NCI-H2081 treated with DMSO at 0.1 percent for 48 hours (cell line): ENCODE measurements at places on chromosomes 13 and 19.

GRCh38 chr19:51786646-51787494, 8.1 kb upstream of the FPR3 start:
- DNase-seq: no peak

DNA sequence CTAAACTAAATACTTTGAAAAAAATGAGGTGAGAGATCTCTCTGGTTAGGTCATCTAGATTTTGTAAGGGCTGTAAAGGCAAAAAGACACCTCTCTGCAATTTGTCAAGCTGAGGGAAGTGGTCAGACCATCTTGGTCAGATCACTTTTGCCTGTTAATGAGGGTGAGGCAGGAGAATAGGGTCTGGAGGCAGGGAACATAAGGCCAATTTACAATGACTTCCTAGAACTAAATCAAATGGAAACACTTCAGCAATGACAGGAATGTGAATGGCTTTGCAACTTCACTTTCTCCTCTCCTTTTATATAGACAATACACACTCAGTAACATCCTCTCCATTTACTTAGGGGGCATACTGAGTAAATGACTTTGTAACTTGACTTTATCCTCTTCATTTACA, 1653.4 kb downstream of the SLITRK5 start:
- no peak for DNase-seq

- DNase-seq: no peak
Measured at GRCh38 chr19:17993076-17993813, 14.7 kb upstream of the ARRDC2 start.

DNA sequence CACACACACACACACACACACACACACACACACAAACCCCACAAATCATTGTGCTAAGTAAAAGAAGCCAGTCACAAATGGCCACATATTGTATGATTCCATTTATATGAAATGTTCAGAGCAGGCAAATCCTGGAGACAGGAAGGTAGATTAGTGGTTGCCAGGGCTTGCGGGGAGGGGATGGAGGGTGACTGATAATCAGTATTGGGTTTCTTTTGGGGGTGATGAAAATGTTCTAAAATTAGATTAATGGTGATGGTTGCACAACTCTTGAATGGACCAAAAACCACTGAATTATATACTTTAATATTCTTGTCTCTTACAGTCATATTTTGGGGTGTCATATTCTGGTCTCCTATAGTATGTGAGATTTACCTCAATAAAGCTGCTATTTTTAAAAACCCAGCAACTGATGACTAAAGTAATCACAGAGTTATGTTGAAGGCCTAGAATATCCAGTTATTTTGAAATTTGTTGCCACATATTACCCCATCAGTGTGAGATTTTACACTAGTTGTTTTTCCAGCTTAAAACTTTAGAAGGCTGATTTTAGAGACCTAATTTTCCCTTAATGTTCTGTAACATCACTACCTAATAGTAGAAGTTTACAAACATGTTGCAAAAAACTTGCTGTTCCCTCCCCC, 20.3 kb downstream of the FLT1 start:
- DNase-seq: no peak

DNA sequence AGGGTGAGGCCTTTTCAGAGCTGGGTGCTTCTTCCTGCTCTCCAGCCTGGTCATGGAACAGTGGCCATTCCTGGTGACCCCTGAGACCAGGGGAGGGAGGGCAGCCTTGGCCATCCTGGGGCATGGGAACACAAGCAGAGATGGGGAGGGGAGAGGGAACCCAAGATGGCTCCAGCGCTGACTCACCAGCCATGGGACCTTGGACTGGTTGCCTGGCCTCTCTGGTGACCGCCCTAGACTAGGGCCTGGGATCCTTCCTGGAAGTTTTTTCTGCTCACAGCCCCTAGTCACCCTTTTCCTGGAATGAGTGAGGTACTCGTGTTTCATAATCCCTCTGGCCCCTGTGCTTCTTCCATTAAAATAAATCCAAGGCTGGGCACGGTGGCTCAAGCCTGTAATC, 3.3 kb upstream of the OPA3 start:
- DNase-seq: no peak

DNA sequence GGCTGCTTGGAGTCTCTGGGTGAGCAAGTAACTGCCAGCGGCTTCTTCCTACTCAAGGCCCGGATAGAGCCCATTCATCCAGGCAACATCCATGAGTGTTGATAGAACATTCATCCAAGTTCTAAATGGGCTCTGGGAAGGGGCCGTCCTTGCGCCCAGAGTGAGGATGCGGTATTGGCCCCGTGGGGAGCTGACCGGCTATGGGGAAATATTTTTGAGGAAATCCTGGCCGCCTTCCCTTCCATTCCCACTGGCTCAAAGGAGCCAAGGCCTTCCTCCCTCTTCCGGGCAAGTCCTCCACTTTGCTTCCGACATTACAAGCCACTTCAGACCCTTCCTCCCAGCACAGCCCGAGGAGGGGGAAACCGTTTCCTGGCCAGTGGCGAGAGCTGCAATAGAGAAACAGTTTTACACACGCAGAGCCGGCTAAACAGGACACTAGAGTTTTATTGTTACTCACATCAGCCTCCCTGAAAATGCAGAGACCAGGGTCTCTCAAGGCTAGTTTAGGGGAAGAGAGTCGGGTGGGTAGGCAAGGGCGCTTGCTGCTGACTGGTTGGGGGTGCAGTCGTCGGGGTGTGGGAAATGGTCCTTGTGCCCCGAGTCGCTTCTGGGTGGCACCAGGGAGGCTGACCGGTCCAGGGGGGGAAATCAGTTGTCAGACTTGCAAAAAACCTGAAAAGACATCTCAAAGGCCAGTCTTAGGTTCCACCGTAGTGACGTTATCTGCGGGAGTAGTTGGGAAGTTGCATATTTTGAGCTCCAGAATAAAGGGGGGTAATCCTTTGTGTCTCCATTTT, 37.5 kb downstream of the C13orf46 start:
- no peak for DNase-seq

DNA sequence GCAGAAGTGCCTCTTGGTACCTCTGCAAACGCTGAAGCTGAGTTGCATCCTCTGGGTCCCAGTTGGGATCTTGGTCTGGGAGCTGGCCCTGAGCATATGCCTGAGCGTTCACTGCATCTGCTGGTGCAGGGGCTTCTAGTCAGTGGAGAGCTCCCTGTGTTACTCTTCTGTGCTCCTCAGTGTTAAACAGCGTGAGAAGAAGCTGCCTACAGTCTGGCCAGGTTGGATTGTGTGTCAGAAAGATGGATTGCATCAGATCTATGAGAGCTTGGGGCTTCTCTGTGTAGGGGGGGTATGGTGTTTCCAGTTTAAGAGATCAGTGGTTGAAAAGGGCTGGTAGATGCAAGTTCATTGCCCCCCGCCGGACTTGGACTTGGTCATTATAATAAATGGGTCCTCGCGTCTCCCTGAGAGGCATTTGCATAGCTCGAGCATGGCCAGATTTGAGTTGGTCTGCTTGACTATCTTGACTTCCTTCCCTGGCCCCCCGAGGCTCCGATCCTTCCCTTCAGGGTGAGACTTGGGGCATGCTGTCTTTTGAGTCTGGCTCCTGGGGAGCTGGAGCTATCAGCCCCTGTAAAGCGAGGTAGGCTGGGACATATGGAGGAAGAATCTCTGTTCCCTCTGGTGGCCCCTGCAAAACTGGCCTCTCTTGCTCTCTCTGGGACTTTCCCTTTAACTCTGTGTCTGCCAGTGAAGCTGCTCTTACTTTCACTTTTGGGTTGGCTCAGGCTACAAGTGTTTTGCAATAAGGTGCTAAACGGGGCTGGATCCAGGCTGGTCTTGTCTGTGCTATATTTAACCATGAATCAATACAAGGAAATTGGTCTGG, 52.9 kb downstream of the OR10H4 start:
- DNase-seq: no peak

DNA sequence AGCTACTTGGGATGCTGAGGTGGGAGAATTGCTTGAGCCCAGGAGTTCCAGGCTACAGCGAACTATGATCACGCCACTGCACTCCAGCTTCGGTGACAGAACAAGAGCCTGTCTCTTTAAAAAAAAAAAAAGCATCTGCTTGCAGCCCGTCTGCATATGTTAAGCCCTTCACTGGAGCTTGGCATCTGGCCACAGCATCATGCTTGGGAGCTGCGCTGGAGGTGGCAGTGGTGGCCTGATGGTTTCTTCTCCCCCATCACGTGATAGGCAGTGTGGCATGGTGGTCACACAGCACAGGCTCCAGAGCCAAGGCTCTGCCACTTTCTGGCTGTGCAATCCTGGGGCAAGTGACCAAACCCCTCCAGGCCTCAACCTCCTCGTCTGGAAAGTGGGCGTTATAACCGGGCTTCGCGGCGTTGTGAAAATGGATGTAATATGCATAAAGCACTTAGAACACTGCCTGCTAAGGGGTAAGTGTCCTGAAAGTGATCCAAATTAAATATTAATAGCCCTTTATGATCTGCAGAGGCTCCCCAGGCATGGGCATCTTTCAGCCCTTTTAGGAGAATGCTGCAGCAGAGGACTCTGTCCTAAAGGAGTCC, 24.4 kb downstream of the MARK4 start:
- DNase-seq: no peak

GRCh38 chr19:27765912-27766725, 1446.8 kb downstream of the UQCRFS1 start:
- no peak for DNase-seq

DNA sequence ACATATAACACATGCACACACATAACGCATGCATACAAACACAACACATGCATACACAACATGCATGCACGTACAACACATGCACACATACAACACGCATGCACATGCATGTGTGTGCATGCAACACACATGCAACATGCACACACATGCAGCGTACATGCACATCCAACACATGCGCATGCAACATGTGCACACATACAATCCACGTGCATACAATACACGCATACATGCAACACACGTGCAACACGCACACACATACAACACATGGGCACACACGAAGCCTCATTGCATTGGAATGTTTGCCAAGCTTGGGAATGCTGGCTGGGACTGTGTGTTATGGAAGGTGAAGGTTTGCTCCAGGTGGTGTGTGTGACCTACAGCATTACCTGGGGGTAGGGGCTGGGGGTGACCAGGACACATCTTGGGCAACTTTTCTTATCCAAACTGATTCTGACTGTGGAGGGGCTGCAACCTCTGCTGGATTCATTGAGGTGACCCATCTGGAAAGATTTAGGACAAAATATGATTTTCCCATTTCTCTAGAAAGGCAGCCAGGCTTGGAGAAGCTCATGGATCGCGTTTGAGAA, 58.9 kb downstream of the SPACA7 start:
- DNase-seq: no peak

DNA sequence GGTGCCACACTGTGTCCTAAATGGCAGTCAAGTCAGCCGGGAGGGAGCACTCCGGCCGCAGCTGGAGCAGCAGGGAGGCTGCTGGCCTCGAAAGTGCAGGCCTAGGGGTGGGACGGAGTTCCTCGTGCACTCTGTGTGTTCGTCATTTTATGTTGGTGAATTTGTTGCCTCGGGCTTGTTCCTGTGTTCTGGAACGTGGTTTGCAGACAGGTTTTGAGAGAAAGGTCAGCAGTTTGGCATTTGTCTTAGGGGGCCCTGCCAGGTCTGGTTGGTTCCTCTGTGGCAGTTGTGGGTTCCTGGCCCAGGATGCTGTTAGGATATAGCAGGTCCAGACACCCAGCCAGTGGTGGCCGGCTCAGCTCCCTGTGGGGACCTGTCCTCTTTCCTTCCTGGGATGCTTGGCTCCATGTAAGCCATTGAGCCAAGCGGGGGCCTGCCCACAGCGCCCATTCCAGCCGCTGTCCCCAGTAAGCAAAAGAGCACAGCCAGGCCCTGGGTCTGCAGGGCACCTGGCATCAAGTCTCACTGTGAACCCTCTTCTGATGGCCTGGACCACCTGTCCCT, 30.0 kb downstream of the MPHOSPH8 start:
- no peak for DNase-seq

GRCh38 chr13:49571299-49572240, 13.8 kb downstream of the RCBTB1 start:
- DNase-seq: no peak

- DNase-seq: no peak
Measured at GRCh38 chr19:11257846-11258380, 4.4 kb downstream of the DOCK6 start.

DNA sequence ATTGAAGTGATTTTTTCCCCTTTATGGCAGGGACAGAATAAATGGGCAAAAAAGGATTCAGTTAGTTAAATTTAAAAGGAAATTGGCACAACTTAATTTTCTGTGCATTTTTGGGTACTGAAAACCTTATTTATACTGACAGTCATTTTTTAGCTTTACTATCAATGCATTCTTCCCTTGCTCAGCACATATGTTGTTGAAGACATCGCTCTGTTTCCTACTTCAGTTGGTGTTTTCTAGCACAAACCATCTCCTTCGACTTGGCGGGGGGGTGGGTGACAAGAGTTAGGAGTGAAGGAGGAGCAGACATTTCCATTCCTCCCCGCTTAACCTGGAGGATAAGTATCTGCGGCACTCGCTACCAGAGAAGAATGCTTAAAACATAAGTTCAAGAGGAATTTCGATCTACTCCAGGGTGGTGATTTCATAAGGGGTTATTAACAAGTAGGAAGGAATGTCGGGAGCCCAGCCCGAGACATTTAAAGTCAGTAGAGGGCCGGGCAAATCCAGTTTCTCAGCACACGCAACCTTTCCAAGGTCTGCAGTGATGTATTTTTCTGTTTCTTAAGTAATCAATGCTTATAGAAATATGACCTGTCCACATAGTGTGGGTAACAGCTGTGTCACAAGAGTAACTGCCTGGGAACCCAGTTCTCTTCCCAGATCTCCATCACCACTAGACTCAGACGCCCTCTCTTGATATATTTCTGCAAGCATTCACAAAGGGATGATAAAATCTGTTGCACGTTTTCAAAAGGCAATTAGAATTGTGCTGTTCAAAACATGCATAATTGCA, 525.8 kb downstream of the MYO16 start:
- no peak for DNase-seq

DNA sequence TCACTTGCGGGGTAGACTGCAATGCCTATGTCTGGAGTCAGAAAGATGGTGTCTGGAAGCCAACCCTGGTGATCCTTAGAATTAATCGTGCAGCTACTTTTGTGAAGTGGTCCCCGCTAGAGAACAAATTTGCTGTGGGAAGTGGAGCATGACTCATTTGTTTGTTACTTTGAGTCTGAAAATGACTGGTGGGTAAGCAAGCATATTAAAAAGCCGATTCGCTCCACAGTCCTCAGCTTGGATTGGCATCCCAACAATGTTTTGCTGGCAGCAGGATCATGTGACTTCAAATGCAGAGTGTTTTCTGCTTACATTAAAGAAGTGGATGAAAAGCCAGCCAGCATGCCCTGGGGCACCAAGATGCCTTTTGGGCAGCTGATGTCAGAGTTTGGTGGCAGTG, 9.5 kb upstream of the ERVV-1 start:
- DNase-seq: no peak

DNA sequence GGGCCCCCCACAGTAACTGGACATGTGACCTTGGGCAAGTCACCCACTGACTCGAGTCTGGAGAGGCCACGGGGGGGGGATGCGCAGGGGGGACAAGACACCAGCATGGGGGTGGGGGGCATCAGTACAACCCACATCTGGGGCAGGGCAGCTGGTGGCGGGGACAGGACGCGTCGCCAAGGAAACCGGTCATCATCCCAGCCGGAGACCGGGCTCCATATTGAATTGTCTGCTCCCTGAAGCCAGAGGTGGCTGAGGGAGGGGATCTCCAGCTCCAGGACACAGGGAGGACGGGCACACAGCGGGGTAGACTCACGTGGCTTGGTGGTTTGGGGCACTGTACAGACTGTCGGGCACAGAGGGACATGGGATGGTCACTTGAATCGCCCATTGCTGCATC, 11.4 kb downstream of the ONECUT3 start:
- no peak for DNase-seq

- no peak for DNase-seq
Measured at GRCh38 chr19:58466089-58466759, 656 bp upstream of the ZNF324 start.
